ENCODE measurements at places on chromosomes 1 and 21.

- no peak for DNase-seq
Observed at GRCh38 chr1:205537386-205538018, 33.0 kb downstream of the CDK18 start.

GRCh38 chr1:34125721-34126380 is 39.2 kb downstream of the CSMD2 start:
- DNase-seq: no peak

- DNase-seq: no peak
Observed at GRCh38 chr1:21641967-21642739, 27.0 kb downstream of the RAP1GAP start.

DNA sequence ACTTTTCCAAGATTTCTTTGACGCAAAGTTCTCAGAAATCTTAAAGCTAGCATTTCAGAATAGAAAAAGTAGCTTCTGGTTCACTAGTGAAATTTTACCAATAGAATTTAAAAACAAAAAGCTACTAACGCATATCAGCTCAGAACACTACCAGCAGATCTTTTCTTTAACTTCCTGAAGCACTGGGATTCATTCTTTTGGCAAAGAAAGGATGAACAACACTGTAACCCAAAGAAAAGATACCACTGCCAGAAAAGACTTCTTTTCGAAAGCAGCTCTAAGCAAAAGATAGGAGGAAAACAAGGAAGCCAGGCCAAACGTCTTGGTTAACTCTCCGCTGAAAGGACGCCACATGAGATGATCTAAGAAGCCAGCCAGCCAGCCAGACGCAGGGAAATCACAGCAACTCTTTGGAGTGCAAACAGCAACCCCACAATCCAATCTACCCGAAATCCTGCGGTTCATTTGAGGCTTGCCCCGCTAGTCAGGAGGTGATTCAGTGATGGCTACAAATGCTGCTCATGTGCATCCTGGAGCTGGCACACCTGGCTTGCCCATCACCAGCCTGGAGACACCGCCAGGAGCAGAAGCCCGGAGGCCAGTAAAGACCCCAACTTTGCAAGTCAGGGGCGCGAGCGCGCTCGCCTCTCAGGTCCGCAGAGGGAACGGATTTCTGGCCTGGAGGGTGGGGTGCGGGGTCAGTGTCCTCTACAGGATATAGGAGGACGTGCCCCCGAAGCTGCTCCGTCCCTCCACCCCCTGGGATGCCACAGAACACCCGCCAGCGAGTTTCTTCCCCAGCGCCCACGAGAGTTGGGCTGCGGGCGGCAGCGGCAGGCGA is 812 bp downstream of the NBPF1 start:
- DNase-seq: no peak

- no peak for DNase-seq
Observed at GRCh38 chr1:189323091-189323490, 1154.6 kb downstream of the BRINP3 start.

DNA sequence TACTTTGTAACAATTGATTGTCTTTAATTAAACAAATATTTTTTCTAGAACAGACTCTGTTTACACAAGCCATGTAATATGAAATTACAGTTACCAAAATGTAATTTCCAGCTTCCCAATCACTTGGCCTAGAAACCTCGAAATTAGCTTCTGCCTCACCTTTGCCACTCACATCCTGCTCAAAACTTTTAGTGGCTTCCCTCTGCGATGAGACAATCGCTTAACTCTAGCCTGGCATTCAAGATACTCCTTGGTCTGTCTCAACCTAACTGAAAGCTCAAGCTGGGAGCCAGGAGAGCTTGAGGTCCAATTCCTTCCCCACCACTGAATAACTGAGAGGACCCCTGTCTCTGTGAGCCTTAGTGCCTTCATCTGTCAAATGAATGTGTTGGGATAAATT is 42.8 kb downstream of the GFI1 start:
- DNase-seq: no peak

DNA sequence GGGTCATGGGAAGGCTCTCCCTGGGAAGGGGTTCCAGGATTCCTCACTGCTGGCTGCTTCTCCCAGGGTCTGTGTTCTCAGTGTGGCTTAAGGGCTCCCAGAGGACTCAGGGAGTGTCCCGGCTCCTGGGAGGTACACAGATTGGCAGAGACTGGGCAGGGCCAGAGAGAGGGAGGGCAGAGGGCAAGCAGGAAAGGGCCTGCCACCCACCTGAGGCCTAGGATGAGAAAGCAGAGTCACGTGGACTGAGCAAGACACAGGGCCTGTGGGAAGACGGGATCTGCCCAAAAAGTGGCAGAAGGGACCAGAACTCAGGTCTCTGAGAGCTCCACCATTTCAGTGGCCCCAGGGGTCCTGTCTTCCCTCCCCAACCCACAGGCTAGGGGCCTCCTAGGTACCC is 871 bp downstream of the SLFNL1 start:
- DNase-seq: no peak

DNA sequence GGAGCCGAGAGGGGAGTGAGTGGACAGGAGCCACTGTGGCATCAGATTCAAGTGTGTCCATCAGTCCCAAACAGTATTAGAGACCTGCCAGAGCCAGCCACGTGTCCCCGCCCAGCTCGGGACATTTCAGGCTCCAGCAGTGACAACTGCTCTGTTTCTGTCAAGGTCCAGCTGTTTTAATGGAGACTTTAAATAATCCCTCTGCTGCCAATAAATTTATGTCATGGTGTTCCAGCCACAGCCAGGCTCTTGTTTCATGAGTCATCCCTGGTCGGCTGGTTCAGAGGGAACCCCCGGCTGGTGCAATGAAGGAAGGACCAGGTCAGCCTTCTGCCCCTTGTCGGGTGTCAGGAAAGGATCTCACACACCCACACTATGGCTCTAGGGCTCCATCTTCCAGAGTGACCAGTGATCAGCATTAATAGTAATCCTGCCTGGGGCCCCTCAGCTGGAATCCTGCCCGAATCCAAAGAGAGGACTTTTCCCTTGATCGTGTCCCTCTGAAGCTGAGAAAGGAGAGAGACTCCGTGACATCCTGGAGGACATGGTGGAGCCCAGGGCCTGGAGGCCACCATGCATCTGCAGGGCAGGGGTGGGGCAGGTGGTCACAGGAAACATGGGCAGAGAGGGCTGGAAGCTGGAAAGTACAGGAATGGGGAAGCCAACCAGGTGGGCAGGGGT is 197.3 kb downstream of the MATN1 start:
- no peak for DNase-seq

DNA sequence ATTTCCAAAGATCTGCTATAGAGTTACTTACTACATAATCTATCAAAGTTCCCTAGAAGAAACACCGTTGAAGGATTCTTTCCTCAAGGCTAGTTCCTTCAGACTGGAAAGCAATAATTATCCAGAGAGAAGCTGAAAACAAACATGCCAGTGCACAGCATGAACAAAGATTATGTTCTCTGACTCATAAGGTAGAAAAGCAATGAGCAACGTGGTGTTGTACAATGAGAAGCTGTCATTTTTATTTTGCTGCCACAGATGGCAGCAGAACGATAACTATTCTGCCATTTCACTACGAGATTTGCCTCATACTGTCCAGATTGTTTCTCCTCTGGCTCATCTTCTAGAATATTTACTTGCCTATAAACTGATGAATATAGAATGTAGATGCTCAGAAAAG is 10.7 kb downstream of the EXTL2 start:
- no peak for DNase-seq

GRCh38 chr21:39098696-39099200 is 84.5 kb downstream of the PSMG1 start:
- DNase-seq: no peak

DNA sequence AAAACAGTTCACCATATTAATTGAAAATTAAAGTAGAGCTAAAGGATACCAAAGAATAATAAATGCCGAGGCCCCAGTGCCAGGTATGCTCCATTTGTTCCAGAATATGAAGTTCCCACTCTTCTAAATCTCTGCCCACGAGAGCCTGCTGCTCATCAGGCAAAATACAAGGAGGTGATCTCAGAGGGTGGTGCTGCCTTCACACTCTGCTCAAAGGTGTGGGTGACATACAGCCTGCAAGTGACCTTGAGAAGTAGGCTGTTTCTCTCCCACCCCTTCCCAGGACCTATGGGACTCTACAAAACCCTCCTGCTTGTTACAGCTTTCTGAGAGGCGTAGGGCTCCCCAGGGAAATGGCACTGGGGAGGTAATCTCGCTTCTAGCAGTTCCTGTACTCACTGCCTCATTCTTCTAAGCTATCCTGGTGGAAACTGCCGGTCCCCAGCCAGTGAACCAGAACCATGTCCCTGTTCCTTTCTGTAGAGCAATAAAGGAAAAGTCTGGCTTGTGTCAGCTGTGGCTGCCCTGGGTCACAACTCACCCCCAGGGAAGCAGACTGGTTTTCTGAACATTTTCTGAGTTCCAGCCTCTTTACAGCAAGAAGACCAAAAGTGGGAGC is 26.9 kb upstream of the DPT start:
- DNase-seq: no peak

DNA sequence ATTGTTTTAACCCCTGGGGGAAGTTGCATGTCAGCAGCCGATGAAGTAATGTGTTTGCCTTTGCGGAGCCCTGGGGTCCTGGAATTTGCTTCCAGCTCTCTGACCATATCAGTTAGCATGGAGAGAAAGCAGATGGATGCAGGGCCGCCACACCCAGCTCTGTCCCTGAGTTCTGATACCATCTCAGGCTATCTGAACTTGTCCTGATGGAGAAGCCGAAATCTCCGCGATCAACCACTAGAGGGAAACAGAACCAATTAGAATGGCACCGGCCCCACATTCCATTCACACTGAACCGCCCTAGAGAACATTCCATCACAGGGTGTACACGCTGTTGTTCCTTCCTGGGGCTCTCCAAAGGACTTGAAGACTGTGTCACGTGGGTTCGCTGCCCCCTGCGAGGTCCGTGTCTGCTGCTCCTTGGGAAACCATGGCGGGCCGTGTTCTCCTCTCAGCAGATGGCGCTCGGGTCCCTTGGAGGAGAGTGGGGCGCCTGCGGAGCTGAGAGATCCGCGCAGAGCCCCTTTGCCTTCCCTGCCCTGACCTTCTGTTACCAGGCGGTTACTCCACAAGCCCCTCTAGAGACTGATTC is 75.4 kb downstream of the ABCA4 start:
- DNase-seq: peak; percentile 34

DNA sequence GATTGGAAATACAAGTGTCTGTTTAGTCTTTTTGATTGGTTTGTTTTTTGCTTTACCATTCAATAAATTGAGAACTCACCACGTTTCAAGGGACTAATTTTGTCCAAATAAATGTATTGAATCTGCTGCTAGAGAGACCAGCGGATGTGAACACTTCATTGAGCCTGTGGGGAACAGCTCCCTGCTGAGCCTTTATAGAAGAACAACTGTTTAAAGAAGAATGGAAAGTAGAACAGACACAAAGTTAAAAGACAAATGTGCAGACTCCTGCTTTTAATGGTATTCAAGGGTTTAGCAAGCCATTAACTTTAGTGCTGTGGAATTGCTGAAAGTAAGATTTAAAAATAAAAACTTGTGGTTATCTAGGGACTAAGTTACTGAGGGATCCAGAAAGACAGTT is 817.7 kb upstream of the B3GALT2 start:
- no peak for DNase-seq

DNA sequence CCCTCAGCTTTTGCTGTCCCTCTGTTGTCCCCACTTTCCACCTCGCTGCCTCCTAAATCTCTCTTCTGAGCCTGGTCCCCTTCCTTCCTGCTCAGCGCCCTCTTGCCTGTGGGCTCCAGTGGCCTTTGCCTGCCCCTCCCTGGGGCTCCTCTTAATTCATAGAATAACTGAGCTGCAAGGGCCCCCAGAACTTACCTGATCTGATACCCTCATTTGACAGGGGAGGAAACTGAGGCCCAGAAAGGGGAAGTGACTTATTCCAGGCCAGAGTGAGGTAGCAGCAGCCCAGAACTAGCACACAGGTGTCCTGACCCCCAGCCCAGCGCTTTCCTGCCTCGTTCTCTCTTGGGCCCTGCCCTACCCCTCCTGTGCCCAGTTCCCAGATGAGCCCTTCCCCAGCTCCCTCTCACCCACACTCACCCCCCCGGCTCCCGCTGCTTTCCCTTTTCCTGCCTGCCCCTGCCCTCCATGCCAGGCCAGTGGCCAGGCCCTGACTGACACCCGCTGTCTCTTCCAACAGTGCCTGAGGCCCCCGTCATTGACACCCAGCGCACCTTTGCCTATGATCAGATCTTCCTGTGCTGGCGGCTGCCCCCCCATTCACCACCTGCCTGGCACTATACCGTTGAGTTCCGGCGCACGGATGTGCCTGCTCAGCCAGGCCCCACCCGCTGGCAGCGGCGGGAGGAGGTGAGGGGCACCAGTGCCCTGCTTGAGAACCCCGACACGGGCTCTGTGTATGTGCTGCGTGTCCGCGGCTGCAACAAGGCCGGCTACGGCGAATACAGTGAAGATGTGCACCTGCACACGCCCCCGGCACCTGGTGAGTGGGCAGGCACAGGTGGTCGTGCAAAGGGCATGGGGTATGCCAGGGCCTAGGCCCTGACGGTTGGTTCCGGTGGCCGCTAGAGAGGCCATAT is 5.7 kb downstream of the TRIM46 start:
- DNase-seq: no peak

DNA sequence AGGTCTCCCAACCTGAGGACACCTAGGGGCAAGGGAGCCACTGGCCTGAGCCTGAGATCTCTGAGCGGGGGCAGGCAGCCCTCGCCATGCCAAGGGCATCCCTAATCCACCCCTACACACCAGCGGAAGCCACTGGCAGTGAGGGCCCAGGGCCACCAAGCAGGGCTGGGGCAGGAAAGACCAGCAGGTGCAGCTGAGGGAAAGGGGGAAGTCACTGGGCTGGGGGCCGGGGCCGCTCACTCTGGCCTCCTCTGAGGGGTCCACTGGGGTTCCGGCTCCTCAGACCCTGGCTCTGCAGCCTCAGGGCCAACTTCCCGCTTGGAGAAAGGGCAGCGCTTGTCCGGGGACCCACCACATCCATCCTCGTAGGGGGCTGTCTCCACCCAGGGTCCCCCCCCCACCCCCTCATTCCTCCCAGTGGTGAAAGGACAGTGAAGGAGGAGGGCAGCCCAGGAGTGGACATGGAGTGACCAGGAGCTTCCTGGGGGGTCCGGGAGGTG is 42.5 kb upstream of the ACTRT2 start:
- DNase-seq: no peak
